ENCODE measurements at places on chromosomes 4 and X.
A peak's percentile ranks its signal among the peaks of the same experiment; 100 is the strongest.

GRCh38 chr4:65416891-65417290, 253.4 kb downstream of the EPHA5 start:
- DNase-seq: peak; percentile 6

- DNase-seq: no peak
Measured at GRCh38 chr4:112736718-112737135, 99.8 kb downstream of the LARP7 start.

DNA sequence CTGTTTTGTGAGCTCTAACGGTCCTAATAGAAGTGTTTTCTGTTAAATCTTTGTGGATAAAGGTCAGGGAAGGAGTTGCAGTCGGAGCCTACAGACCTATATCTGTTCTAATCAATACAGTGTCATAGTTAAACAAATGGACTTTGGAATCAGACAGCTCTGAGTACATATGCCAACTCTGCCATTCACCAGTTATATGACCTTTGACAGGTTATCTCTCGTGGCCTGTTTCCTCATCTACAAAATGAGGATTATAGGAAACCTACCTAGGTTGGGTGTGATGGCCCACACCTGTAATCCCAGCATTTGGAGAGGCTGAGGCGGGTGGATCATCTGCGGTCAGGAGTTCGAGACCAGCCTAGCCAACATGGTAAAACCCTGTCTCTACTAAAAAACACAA, 89.7 kb downstream of the MID1IP1 start:
- DNase-seq: no peak

- peak; percentile 31 for DNase-seq
Measured at GRCh38 chr4:142282870-142283431, 563.1 kb downstream of the INPP4B start.

DNA sequence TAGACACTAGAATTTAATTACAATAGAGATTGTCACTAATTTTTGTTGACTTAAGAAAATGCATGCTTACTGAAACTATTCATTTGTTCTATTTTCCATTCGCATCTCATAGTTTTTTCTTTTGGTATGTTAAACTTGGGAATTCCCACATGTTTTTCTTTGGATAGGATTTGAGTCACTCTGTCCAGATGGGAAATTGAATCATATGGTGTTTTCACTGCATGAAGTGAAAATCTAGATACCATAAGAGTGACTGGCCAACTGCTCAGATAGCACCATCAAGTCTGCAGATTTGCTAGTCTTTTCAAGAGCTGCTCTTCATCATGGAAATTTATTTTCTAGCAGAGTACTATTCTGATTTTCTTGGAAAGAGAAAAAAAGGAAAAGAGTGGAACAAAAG, 172.6 kb downstream of the FAM47B start:
- no peak for DNase-seq

DNA sequence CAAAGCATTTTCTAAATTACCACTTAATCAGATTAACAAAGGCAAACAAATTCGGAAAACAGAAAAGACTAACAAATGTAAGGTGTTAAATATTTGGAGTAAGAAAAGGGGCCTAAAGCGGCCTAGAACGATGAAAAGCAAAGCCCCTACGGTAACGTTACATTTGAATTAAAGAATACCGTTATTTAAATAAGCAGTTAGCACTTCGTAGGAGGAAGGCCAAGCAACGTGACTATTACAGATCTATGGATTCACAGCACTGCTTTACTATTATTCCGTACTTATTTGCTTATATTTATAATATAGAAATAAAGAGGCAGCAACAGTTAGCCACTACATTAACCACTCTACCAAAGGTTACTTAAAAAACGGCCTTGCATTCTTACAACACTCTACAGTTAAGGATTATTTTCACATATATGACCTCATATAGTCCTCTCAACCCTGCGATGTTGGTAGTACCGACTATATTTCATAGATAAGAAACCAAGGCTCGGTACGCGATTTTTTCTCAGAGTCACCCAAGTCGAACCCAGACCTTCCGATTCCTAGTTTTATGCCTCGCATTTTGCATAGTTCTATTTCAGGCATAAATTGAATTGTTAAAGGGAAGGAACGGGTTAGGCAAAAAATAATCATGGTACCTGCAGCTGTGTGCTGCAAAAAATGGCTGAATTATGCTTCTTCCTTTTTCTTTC, 2.9 kb downstream of the KLHL15 start:
- DNase-seq: peak; percentile 47

- DNase-seq: no peak
Measured at GRCh38 chr4:18566970-18567799, 545.6 kb upstream of the LCORL start.

- DNase-seq: no peak
Measured at GRCh38 chrX:42384956-42385355, 393.0 kb downstream of the PPP1R2C start.

- no peak for DNase-seq
Measured at GRCh38 chrX:68648960-68649359, 1.5 kb downstream of the STARD8 start.

DNA sequence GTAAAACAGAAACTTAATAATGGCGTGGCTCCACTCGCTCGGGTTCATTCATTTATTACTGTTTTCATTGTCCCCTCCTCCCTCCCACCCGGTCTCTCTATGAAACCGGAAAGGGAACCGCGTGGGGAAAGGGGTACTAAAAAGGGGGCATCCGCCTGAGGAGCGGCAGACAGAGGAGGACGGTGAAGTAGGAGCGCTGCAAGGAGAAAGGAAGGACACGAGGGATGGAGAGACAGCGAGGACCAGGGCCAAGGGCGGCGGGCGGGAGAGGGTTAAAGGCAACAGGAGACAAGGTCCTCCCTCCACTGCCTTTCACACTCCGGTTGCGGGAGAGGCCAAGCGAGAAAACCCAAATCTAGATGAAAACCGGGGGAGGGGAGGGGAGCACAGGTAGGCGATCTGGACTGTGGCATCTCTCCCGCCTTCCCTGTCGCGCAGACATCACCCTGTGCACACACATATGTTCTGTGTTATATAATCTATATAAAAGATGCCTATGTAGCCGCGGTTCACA, 829 bp downstream of the ELOVL6 start:
- peak; percentile 66 for DNase-seq

GRCh38 chr4:91838181-91838861, 465.4 kb upstream of the GRID2 start:
- DNase-seq: no peak

- no peak for DNase-seq
Measured at GRCh38 chr4:14892563-14892962, 109.7 kb upstream of the CPEB2 start.

DNA sequence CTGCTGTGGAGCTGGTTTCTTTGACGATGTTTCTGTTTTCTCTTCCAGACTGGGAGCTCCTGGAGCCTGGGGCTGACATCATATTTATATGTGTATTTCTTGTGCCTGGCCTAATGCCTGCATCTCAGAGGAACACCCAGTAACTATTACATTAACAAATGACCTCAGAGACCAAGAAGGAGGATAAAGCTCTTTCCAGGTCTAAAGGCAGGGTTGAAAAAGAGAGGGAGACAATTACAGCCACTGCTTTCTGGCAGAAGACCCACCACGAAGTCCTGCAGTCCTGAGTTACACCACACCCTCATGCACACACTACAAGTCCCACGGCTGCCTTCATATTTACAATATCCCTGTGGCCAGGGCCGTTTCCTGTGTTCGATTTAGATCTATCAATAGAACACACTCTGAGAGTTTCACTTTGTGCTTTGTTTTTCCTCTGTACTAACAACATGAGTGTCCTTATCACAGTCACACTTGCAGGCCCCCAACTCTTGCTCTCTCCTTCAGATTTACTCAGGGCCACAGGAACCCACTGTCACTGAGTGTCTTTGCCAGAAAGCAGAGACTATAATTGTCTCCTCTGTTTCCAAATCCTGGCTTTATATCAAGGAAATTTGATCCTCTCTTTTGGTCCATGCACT, 535.5 kb downstream of the MID1IP1 start:
- DNase-seq: no peak

GRCh38 chr4:123825596-123826291, 429.1 kb downstream of the SPRY1 start:
- DNase-seq: no peak

DNA sequence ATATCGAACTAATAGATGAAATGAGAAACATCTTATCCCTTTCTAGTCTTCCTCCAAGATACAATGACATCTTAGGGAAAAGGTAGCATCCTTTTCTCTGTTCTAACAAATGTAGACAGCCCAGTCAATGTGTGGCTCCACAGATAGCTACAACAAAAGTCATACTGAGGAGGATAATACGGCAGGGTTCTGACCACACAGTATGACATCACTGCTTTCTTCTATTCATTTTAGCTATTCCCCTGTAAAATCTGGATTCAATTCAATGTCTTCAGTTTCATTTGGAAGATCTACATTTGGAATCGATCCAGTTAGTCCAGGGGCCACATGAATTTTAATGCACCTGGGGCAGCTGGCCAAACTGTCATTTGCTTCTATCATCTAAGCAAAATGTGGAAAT, 51.4 kb downstream of the ENOX2 start:
- no peak for DNase-seq

GRCh38 chrX:25241461-25241860, 225.7 kb upstream of the ARX start:
- DNase-seq: no peak

- DNase-seq: no peak
Measured at GRCh38 chr4:38330321-38330720, 333.7 kb upstream of the KLF3 start.

DNA sequence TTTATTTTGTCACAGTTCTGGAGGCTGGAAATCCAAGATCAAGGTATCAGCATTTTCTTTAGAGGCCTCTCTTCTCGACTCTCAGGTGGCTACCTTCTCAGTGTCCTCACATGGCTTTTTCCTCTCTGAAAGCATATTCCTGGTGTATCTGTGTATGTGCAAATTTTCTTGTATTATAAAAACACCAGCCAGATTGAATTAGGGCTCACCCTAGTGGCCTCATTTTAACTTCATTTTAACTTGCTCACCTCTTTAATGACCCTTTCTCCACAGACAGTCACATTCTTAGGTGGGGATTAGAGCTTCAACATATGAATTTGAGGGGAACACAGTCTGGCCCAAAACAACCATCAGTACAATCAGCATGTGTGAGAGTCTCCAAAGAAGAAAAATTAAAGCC, 542.4 kb upstream of the FAM241A start:
- DNase-seq: peak; percentile 25

GRCh38 chr4:87073199-87074120, 138.6 kb downstream of the AFF1 start:
- peak; percentile 82 for DNase-seq

GRCh38 chr4:150345207-150345744, 236.7 kb upstream of the MAB21L2 start:
- DNase-seq: no peak

- peak; percentile 25 for DNase-seq
Measured at GRCh38 chr4:148007792-148008191, 275.9 kb downstream of the ARHGAP10 start.

- peak; percentile 81 for DNase-seq
Measured at GRCh38 chrX:24760363-24761000, 66.8 kb downstream of the POLA1 start.

DNA sequence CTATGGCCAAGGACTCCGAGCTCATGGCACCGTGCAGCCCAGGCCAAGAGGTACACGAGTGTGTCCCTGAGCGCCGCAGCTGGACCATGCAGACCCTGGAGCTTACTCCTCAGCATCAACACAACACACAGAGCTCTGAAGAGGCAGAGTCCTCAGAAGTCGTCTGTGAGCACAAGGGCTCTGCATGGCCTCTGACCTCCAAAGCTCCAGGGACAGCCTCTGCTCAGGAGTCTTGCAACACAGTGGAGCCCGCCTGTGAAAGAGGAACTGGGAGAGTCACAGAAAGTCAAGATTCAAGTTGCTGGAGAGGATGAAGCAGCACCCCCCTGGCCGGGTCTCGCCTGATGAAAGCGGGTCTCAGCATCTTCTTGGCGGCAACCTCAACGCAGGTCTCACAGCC, 2.9 kb downstream of the LRPAP1 start:
- DNase-seq: no peak

DNA sequence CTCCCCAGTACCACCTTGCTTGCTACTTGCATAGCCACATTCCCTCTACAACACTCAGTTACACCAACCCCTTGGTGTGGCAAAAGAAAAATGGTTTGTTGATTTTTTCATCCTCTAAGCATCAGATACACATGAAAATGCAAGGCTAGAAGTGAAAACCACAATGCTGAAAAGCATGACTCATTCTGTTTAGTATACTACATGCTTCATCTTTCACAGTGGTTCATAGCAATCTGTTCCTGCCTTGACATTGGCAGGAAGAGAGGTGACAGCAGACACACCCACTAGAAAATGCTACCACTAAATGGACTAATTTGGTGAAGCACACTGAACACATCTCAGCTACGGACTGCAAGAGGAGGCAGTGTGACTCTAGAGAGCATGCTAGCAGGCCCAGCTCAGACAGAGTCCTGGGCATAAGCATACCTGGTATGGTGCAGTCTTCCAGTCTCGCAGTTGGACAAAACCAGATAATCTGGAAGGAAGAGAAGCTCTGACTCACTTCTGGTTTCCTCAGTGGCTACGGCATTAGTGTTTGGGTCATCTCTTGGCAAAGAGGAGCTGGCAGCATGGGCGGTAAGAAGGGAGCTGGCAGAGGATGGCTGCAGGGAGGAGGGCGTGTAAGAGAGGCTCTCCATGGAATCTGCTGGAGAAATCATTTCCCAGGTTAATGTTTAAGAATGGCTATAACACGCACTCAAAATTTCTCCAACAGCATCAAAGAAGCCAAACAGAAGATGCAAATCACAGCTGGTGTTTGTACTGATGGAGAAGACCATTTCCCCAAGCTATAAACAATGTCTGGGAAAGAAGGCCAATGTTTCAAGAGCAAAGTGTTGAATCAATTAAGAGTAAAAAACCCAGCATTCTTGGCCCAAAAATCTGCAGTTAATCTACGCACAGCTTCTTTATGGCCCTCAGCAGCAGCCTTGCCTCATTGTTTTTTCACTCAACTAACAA, 37.8 kb downstream of the GAB3 start:
- DNase-seq: no peak

GRCh38 chr4:158161551-158162354, 11.1 kb downstream of the GASK1B start:
- DNase-seq: peak; percentile 58

DNA sequence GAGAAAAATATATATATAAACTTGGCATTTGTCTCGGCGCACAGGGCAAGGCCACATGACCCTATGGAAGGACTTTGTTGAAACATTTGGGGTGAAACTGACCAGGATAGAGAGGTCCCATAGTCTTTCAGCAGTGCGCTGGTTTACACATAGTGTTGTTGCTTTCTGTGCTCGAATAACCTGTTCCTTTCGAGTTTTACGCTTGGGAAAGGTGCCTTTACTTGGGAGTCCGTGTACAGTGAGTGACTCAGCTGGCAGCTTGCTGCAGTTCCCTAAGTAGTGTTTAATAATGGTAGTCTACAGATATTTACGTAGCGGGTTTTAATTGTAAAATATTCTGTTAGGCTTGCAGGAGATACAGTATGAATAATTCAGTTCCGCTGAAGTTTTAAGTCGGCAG, 578 bp downstream of the APOOL start:
- peak; percentile 11 for DNase-seq

GRCh38 chr4:182074810-182075209, 168.4 kb upstream of the TENM3 start:
- DNase-seq: no peak

DNA sequence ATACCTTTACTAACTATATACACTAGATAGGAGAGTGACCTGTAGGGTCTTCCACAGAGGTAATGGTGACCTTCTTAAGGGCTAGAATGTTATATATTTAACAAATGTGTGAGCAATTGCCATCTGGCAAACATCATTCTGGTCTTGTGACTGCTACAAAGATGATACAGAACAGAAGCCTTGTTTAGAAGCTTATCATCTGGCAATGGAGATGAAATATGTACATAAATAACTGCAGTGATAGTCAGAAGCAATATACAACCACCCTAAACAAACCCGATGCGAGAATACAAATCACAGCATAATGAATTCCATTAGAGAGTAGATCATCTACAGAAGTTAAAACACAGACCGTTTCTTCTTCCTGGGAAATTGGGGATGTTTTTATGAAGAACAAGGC, 952.7 kb upstream of the SLIT2 start:
- DNase-seq: no peak

Data from NCI-H82 (cell line).